Cortex of kidney (tissue), 1 donor: ENCODE measurements at places on chromosomes 1 and 21.

DNA sequence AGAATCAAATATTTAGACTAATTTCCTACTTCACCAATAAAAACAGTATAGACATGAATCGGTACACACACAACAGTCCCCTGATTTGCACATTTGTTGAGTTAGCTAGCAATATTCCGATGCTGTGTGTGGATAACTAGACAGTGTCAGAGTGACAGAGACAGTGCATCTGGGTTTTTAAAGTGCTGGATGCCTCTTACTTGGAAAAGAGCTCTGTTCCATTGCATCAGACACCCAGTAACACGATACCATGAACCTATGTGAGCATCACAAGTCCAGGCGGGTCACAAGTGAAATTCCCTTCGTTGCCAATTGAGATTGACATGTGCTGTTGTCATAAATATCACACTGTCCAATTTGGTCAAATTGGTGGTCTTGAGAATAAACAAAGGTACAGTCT lies 82.0 kb upstream of the ESRRG start:
- DNase-seq: no peak

DNA sequence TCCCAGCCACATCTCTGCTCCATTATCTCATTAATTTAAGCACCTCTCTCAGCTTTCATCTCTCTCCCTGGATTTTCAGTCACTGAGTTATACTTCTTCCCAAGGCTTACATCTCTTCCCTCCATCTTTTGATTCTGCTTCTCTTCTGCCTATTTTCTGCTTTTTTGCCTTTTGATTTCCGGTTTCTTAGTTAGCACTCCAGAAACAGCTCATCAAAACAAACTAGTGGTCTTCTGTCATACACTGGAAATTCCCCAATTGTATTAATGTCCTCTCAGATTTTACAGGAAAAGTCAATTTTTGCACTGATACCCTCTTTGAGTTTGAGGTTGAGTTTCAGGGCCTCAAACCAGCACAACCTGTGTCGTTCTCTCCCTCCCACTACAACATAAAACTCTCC lies 1.5 kb downstream of the LCE3E start:
- no peak for DNase-seq

DNA sequence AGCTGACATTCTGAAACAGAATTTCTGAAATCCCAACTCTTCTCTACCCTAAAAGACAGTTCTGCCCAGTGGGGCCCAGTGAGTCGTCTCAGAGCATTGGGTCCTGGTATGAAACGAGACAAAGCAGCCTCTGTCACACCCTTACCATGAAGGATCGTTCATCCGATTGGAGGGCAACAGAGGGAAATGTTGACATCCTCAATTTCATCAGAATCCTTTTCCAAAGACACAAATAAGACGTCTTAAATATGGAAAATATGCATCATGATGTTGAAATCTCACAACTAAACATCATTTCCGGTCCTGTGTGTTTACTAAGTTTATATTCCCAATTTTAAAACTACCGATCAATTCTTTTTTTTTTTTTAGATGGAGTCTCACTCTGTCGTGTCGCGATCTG lies 112.1 kb upstream of the SLC45A1 start:
- DNase-seq: no peak

GRCh38 chr1:225848030-225848955 lies 33.9 kb downstream of the TMEM63A start:
- no peak for DNase-seq

DNA sequence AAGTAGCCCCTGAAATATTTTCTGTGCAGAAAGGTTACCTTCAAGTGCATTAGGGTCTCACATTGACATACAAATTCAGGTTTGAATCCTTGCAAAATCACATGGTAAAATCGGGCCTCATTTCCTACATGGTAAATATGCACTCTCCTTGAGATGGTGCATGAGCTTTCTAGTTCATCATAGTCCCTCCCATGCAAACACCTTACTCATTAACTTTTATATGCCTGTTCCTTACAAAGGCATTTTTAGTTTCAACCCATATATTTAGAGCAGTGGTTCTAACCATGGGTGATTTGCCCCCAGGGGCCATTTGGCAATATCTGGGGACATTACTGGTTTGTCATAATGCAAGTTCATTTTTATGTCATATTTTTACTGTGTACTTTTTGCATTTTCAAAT lies 37.2 kb downstream of the PBX1 start:
- no peak for DNase-seq

- no peak for DNase-seq
Measured at GRCh38 chr21:18715606-18716005, 312.0 kb upstream of the TMPRSS15 start.

- DNase-seq: no peak
Measured at GRCh38 chr1:158686111-158687009, at the start of gene SPTA1. Gene SPTA1, minus strand, starts transcription at chr1:158686715. Its CDS starts 198 bp downstream, at chr1:158686517.

DNA sequence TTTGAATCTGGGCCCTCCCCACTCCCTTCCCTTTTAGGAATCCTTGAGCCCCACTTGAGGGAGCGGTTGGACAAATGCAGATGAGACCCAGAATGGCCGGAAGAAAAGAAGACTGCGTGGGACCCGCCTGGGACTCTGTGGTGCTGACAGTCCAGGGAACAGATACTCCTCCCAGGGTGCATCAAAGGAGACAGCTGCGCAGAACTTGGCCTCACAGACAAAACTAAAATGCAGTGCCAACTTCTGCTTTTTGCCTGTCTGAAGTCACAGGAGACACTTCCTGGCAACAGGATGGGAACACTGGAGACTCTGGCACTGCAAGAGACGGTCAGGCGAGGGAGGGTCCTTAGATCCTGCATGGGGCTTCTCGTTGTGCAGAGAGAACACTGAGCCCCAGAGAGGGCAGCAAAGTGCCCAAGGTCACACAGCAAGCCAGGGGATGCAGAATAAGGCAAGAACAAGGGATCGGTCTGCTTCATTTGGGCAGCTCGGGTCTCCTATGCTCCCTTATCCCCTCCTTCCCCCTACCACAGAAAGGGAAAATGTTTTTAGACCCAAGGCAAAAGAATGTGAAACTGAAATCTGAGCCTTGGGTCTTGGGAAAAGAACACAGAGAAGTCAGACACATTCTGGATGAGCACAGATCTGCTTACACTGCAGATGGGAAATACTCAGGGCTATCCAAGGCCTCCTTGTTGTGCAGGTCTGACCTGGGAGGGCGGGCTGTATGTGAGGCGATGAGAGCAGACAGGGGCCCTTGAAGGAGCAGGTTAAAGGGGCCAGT lies 182.4 kb downstream of the TRABD2B start:
- no peak for DNase-seq

GRCh38 chr1:226304291-226304955 lies 4.5 kb downstream of the LIN9 start:
- DNase-seq: no peak

- DNase-seq: no peak
Measured at GRCh38 chr1:24057171-24057570, 54.8 kb downstream of the MYOM3 start.

GRCh38 chr1:245790441-245790840 lies 635.7 kb downstream of the KIF26B start:
- no peak for DNase-seq

DNA sequence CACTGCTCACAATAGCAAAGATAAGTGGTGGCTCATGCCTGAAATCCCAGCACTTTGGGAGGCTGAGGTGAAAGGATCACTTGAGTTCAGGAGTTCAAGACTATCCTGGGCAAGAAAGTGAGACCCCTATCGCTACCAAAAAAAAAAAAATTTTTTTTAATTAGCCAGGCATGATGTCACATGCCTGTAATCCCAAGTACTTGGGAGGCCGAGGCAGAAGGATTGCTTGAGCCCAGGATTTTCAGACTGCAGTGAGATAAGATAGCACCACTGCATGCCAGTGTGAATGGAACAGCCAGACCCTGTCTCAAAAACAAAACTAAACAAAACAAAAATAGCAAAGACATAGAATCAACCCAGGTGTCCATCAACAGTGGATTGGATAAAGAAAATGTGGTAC lies 50.6 kb downstream of the HSF2BP start:
- DNase-seq: no peak

- no peak for DNase-seq
Measured at GRCh38 chr1:88892357-88892877, 1.1 kb upstream of the GTF2B start.

GRCh38 chr1:226181996-226182714 lies 4.4 kb downstream of the ACBD3 start:
- no peak for DNase-seq

DNA sequence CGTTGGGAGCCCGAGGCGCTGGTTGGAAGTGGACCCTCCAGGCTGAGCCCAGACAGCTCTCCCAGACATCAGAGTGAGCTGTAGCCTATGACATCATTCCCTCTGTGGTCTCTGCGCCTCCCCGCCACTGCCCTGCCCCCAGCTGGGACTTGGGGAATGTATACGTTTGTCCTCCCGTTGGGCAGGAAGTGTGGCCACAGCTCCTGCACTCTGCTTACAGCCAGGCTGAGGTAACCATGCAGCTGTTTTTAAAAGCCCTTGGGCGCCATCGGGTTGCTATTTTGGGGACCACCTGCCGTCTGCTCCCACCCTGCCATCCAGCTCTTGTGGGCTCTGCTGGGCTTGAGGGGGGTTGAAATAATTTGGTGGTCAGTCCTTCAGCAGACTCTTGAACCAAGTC lies 7.8 kb downstream of the VASH2 start:
- no peak for DNase-seq

DNA sequence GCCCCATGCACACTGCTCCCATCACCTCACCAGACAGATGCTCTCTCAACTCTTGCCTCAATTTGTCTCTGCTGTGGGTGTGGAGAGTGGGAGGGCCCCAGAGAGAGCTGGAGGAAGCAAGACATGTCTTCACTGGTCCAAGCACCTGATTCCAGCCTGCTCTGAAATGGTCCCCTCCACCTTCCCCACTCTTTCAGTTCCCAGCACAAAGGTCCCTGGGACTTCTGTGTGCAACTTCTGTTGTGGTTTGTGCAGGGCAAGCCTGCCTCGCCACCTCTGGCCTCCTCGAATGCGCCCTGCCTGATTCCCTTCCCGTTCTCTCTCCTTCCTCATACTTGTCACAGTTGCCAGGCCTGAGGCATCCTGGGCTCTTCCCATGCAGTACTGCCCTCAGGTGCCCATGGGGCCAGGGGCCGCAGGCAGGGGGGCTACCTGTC lies 119.3 kb downstream of the SYT2 start:
- DNase-seq: no peak

- no peak for DNase-seq
Measured at GRCh38 chr21:44932408-44933181, 7.2 kb upstream of the SLX9 start.

DNA sequence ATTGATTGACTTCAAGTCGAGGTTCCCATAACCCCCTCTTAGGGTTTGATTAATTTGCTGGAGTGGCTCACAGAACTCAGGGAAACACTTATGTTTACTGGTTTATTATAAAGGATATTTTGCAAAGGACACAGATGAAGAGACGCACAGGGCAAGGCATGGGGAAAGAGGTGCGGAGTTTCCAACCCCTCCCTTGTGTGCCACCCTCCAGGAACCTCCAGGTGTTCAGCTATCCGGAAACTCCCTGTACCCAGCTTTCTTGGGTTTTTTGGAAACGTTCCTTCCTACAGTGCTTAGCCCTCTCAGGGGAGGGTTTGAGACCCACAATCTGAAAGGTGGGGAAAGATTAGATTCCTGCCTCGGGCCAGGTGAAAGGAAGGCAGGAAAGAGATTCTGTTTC lies 48.2 kb downstream of the UCK2 start:
- no peak for DNase-seq

- no peak for DNase-seq
Measured at GRCh38 chr1:173504268-173504667, 27.1 kb downstream of the PRDX6 start.

DNA sequence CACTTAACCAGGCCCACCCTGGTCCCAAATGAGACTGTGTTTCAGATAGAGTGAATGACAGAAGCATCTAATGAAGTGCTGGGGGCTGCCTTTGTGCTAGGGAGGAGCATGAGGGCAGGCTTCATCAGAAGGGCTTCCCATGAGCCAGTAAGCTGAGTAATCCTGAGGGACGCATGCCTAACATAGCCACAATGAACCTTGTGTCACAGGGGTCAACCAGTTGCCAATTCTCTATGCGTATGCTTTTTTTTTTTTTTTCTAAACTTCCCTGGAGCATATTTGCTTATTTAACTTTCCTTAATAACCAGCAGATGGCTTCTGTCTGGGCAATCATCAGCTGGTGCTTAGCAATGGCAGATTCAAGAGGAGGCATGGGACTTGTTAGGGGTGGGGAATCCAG lies 25.5 kb upstream of the CYP2J2 start:
- DNase-seq: no peak

- DNase-seq: no peak
Measured at GRCh38 chr21:34085129-34085528, 11.8 kb downstream of the MRPS6 start.

DNA sequence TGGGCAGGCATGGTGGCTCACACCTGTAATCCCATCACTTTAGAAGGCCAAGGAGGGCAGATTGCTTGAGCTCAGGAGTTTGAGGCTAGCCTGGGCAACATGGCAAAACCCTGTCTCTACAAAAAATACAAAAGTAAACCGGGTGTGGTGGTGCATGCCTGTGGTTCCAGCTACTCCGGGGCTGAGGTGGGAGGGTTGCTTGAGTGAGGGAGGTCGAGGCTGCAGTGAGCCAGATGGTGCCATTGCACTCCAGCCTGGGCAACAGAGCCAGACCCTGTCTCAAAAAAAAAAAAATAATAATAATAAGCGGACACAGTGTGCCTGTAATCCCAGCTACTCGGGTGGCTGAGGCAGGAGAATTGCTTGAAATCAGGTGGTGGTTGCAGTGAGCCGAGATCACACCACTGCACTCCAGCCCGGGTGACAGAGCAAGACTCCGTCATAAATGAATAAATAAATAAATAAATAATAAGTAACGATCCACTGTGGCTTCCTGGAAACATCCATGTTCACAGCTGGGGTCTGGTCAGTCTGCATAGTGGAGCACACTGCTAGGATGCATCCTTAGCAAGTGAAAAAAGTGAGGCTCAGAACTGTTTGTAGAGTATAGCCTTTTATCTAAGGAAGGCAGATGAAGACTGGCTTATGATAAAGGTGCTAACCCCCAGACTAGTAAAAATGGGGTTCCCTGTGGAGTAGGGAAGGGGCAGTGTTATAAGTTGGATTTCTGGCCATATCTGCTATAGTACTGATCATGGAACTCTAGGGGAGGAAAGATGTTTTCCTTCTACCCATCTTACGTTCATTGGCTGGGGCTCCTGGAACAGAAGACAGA lies 15.7 kb downstream of the PKNOX1 start:
- no peak for DNase-seq

DNA sequence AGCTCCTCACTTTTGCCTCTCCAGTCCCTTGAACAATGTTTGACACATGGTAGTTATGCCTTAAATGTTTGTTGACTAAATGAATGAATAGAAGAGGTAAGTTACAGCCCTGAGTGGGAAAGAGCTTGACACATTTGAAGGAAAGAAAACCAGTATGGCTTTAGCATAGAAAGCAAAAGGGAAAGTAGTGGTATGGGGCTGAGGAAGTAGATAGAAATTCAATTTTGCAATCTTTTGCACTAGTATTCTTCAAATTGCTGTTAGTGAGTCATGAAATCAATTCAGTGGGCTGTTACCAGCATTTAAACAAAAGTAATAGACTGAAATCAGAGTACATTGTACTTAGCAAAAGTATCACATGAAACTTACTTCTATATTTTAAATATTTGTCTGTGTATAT lies 21.1 kb downstream of the PLA2G4A start:
- no peak for DNase-seq

- no peak for DNase-seq
Measured at GRCh38 chr1:209095627-209096595, 487.6 kb upstream of the CAMK1G start.
